Esophagus squamous epithelium (tissue), 5 donors: ENCODE measurements at places on chromosomes 6 and 20.

- no peak for DNase-seq
Observed at GRCh38 chr6:34391473-34391785, 1.0 kb downstream of the NUDT3 start.

- no peak for DNase-seq
Observed at GRCh38 chr6:154245506-154245905, 111.1 kb downstream of the IPCEF1 start.

GRCh38 chr6:100101644-100102043 lies 107.6 kb upstream of the MCHR2 start:
- no peak for DNase-seq

DNA sequence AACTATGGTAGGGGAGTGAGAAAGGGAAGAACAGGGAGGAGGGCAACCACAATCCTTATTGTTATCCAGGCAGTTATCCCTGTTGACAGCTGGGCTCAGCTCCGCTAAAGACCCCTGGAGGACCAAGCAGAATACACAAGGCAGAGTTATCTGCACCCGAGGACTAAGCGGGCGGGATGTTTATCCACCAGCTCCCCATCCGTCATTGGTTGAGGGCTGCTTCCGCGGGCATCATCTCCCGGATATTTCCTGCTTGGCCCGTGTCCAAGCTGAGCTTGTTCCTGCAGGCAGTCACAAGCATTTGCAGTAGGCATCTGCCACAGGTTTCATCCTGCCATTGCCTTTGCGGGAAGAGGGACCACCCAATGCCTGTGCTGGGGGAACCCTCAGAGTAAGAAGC lies 102.1 kb downstream of the DLGAP4 start:
- DNase-seq, result no peak

- DNase-seq, result no peak
Observed at GRCh38 chr20:38291966-38292365, 12.0 kb upstream of the BPI start.

DNA sequence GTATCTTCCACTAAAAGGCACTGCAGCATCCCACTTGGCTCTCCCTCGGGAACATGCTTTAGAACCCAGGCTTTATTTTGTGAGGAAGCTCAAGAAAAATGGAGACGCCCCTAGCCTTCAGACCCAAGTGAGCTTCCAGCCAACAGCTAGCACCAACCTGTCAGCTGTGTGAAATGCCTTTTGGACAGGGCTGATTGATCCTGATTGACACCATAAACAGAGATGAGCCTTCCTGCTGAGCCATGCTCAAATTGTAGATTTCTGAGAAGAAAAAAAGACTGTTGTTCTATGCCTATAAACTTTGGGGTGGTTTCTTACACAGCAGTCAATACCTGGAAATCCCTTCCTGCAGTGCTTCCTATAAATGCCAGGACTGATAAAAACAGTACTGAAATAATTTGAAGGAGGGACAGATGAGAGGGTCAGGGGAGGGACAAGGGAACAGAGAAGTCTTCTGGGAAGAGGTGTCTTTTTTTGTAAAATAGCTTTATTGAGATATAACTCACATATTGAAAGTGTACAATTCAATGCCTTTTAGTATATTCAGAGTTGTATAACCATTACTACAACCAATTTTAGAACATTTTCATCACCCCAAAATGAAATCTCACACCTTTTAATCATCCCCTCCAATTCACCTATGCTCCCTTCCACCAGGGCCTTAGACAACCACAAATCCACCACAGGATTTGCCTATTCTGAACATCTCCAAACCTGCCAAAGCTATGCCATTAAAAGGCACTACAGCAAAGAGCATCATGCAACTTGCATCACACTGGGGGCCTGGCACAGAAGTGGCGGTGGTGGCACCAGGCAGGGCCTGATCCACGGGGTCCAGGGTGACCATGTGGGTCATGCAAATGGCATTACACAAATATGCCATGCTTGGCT lies 2.7 kb upstream of the STK4 start:
- DNase-seq, result no peak

GRCh38 chr6:300494-301198 lies 8.4 kb downstream of the DUSP22 start:
- no peak for DNase-seq

DNA sequence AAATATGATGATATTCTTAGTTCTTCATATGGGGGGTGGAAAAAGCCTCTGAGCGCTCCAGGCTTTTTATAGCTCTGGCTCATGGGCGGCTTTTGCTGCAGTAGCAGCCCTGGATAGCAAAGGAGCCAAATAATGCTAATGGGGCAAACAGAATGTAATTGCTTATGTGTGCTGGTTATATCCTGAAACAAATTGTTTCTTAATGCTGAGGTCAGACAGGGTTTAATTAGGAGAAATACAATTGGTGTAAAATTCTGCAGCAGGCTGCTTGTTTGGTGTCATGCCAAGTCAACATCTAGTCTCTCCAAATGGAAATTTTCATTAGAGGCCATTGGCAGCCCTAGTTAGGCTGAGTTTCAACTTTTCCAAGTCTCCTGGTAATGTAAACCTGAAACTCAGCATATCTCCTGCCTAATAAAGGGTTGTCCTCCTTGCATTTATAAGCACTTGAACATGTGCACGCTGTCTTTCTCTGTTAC lies 530.1 kb upstream of the NOX3 start:
- DNase-seq, result no peak

DNA sequence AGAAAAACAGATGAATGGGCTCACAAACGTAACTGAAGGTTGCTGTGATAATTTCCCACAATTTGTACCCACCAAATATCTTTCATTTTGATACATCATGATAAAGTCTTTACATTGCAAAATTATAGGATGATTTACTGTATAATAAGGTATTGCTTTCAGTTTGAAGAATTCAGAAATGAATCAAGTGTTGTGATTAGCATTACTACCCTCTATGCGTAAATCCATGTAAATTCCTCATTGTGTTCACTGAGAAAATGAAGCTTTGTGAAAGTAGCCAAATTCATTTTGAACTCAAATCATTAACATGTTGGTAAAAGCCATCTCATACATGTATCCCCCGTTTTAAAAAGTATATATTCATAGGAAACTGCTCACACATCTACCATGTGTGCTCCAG lies 379.4 kb downstream of the ESR1 start:
- no peak for DNase-seq

DNA sequence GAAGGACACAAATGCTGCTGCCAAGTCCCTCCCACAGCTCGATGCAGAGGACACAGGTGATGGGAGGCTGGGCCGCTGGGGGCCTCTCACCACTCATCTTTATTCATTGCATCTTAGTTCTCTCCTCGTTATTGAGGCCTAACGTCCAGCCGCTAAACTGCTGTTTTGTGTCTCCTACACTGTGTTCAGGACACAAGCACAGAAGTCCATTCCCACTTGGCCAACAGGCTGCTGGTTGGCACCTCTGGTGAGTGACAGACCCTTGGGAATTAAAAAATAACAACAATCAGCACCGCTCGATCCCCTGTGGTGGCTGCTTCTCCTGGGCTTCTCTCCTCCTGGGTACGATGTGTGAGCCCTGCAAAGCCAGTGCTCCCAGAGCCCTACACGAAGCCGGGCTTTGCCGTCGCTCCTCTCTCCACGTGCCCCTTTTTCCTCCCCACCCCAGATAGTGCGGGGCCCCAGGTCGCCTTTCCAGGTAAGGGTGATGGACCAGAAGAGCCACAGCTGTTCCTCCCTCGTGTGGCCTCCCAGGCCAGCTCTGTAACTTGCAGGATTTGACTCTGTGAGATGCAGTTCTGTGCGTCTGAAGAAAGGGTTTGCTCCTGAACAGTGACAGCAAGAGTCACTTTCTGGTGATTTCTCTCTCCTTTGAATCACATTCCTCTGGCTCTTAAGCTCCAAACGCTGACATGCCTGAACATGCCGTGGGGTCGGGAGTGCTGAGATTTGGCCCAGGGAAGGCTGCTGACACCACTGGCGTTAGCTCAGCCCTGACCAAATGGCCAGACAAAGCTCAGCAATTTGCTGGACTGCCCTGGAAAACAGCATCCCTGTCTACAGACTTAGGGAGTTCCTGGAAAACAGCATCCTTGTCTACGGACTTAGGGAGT lies 59.3 kb downstream of the DLL1 start:
- no peak for DNase-seq

GRCh38 chr6:36666826-36667591 lies 11.5 kb upstream of the CDKN1A start:
- DNase-seq, result no peak

- DNase-seq, result no peak
Observed at GRCh38 chr6:157227202-157228166, 95.8 kb downstream of the TMEM242 start.

GRCh38 chr6:157457787-157458186 lies 76.8 kb downstream of the ZDHHC14 start:
- DNase-seq, result no peak

DNA sequence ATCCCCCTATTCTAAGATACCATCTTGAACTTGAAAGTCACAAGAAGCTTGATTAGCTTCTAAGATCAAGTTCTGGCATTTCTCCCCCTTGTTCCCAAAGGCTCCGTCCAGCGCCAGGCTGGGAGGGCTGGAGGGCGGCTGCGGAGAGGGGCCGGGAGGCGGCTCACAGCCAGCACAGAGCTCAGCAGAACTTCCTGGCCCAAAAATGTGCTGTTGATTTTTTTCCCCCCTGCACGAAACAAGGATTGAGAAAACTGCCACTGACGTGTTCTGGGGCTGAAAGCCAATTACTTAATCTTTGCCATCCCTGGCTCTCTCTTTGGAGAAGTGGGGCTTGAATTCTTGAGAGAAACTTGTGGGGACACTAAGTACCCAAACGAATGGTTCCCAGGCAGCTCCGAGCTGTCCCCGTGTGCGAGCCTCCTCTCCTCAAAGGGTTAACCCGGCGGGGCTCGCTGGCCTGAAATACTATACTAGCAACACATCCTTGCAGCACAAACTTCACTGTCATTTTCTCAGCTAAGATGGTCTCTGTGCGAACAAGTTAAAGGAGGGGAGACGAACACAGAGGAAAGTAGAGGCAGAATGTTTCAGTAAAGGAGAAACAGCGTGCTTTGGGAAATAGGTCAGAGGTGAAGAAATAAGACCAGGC lies 452 bp downstream of the TRAF3IP2 start:
- no peak for DNase-seq

- no peak for DNase-seq
Observed at GRCh38 chr6:1349655-1350054, 37.8 kb downstream of the FOXQ1 start.

GRCh38 chr6:45513213-45513618 lies 135.5 kb upstream of the SUPT3H start:
- no peak for DNase-seq
